ENCODE measurements at places on chromosomes 2 and 18.

DNA sequence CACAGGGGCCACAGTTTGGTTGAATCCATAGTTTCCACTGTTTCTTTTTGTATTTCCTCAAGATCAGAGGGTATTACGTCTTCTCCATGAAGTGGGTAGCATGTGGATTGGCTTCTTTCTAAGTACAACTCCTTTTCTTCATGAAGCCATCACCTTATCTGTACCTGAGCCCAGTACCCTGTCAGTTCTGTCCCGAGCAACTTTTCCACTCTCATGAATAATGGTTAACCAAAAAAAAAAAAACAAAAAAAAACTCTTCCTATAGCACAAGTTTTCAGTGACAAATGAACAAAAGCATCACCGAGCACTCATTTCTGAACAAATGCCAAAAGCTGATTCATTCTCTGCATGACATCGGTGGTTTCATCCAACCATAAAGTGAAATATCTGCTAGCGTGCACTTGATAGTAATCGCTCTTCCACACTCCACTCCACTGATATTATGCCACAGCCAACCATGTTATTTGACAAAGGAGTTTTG, 53.0 kb upstream of the CCDC150 start:
- no peak for DNase-seq

GRCh38 chr2:110768591-110768990, 36.2 kb downstream of the ACOXL start:
- DNase-seq: no peak

GRCh38 chr2:237309011-237309410, 105.0 kb downstream of the COL6A3 start:
- no peak for DNase-seq

GRCh38 chr2:233033672-233034071, 1.2 kb downstream of the NEU2 start:
- no peak for DNase-seq

GRCh38 chr2:149561309-149561926, 26.2 kb downstream of the MMADHC start:
- no peak for DNase-seq

GRCh38 chr2:33525666-33526065, 49.2 kb downstream of the RASGRP3 start:
- DNase-seq: no peak

DNA sequence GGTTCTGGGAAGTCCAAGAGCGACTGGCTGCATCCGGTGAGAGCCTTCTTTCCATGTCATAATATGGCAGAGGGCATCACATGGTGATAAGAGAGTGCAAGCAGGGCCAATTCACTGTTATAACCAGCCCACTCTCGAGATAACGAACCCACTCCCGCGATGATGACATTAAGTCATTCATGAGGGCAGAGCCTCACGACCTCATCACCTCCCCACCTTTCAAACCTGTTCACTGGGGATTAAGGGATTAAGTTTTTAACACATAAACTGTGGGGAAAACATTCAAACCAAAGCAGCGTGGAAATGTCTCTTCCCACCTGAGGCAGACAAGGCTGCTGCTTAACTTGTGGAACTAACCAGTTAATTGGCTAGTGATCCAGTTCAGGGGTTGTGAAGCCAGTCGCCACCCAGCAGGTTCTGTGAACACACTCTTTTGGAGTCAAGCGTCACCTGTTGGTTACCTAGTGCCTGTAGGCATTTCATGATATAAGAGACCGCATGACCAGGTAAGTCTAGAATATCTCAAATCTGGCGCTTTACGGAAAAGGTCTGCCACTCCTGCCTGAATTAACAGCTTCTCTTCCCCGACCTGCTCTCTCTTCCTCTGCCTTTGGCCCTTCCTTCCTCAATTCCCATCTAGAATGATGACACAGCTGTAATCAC, 54.3 kb downstream of the EDAR start:
- DNase-seq: no peak

DNA sequence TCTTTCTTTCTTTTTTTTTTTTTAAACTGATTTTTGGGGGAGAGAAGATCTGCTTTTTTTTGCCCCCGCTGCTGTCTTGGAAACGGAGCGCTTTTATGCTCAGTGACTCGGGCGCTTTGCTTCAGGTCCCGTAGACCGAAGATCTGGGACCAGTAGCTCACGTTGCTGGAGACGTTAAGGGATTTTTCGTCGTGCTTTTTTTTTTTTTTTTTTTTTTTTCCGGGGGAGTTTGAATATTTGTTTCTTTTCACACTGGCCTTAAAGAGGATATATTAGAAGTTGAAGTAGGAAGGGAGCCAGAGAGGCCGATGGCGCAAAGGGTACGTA, 587 bp downstream of the MEIS1 start:
- no peak for DNase-seq

DNA sequence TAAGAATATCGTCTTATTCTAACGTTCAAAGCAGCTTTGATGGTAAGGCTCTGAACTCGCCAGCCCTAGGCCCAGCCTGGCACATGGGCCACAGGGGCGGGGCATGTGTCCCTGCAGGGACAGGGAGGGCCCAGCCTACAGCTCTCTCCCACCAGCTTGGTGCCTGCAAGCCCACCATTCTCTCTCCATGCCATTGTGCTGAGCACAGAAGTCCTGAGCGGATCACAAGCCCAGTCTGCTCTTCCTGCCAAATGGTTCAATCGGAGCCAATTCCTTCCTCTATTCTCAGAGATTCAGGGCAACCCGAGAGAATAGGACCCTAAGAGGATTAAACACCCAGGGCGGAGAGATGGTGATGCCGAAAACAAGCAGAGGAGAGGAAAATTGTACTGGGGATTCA, 50.3 kb upstream of the APCDD1 start:
- no peak for DNase-seq

- DNase-seq: no peak
Observed at GRCh38 chr2:39464864-39465263, 27.8 kb upstream of the MAP4K3 start.

DNA sequence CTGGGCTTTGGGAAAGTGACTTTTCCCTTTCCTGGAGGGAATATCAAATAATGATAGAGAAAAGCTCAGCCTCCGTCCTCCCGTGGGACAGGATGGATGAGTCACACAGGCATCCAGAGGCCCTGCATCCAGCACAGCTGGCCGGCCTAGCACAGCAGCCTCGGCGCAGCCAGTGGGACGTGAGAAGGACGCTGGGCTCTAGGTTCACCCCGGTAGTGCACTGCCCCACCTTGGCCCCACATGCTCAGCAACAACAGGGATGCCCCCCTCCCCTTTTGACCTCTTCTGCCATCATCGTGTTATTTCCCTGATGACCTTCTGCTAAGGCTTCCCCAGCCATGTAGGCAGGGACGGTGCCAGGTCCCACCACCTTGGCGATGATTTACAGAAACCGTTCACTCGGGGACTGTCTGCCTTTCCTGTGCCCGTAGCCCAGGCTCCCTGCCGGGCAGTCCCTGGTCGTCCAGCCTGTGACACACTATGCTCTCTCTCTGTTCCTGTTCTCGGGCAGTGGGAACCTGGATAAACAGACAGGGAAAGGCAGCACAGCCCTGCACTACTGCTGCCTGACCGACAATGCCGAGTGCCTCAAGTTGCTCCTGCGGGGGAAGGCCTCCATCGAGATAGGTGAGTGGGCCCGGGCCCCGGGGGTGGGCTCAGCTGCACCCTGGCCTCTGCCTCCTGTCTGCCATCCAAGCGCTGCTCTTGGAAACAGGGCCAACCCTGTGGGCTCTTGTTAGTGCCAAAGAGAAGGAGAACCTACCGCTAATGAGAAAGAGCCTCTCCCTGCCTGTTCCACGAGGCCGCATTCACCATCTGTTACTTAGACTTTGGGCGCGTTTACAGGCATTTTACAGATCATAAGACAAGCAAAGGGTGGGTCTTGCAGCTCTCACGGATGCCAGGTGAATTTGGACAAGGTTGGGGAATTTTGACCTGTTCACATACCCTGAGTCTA, 44.6 kb downstream of the ITGB1BP1 start:
- DNase-seq: no peak

DNA sequence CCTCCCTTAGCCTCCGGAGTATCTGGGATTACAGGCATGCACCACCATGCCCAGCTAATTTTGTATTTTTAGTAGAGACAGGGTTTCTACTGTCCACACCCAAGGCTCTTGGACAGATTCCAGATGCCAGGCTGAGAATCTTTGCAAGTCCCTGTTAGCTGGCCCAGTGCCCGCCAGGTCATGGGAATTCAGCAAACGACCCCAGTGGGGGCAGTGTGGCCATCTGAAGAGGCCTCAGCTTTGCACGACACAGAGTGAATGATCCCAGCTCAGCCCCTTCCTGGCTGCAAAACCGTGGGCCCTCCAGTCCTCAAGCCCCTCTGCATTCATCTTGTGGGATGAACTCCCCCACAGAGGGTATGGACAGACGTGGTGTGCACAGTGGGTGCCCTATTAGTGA, 179.5 kb upstream of the ID2 start:
- no peak for DNase-seq

All from retinal pigment epithelial cell (primary cell).